Amniotic stem cell (primary cell): ENCODE measurements at places on chromosomes 2 and 18.

DNA sequence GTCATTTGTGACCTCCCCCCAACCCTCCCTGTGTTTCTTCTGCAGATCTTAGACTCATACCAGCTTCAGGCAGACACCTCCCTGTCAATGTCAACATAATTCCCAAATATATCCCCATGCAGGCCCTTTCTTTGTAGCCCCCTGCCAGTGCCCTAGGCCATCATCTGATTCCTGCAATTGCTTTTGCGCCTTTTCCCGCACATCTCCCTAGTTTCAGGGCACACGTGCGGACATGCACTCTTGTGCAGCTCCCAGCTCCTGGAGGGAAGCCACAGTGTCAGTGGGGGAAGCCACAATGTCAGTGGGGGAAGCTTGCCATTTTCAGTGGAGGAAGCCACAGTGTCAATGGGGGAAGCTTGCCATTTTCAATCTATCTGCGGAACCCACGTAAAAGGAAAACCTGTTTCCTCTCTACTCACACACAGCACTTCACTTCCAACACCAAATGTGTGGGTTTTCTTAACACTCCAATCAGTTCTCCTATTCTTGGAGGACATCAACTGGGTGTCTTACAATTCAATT is 256.4 kb downstream of the ACKR3 start:
- DNase-seq, result no peak

GRCh38 chr18:44325903-44326635 is 354.6 kb upstream of the SETBP1 start:
- peak; percentile 61 for DNase-seq

DNA sequence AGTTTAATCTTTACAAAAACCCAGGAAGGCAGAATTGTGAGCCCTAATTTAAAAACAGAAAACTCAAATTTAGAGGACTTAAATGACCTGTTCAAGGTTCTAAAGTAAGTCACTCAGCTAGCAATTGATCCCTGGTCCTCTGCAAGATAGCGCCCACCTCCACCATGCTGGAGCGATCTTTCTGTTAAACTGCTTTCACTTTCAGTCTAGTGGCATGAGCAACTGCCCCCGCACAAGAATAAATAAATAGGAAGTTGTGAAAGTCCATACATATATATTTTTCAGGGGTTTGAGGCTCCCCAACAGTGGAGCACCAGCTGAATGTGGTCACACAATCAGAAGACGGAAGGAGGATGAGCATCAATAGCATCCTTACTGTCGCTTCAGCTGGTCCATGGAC is 217.9 kb downstream of the NAPG start:
- DNase-seq, result no peak

GRCh38 chr2:26651799-26652198 is 10.6 kb upstream of the CIB4 start:
- DNase-seq, result no peak

DNA sequence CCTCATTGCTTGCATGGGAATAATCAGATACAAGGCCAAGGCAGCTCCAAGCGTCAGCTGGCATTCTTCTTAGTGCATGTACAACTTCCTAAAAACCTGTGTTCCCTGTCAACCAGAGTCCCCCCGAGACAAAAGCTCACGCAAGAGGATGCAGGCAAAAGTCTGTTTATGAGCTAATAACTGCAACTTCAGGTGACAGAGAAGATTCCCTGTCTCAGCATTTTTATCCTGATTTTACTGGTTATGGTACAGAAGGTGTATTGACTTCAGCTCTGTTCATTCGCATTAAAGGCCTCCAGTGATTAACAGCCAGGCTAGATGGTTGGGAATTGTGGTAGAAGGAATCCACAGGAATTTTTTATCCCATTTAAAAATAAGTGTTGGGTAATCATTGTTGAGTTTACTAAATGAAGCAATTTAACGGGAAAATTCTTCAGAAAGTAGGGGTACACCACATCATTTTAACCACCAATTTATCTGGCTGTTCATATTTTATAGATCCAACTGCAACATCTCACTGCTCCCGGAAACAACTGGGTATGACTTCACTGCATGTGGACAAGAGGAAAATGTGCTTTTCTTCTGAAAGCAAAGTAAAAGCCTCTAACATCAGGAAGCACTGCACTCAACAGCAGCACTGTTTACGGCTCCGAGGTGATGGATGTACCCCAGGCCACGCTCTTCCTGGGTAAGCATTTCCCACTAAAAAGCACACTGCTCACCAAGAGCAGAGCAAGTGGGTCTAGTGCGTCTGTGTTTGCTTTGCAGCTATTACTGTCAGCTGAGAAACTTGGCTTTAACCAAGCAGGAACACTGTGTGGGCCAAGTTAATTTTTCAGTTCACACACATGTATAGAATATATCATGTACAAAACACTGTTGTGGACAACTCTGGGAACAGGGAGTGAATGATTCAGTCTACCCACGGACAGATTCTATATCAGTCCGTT is 31.9 kb downstream of the CCBE1 start:
- no peak for DNase-seq

- DNase-seq, result peak; percentile 3
Measured at GRCh38 chr2:184302506-184302905, 295.8 kb upstream of the ZNF804A start.

DNA sequence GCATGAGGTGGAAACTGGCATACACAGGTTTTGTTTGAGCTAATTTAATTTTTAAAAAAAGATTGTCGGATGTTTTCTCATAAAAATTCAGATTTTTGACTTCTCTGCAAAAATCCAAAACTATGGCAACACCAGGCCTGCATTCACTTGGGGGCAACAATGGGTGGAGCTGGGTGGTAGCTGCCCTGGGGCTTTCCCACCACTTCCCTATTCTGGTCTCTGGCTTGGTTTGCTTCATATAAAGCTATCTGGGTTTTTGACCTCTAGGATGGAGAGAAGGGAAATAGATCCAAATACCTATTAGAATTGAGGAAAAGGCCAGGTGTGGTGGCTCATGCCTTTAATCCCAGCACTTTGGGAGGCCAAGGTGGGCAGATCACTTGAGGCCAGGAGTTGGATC is 5.5 kb upstream of the CYP27A1 start:
- no peak for DNase-seq

DNA sequence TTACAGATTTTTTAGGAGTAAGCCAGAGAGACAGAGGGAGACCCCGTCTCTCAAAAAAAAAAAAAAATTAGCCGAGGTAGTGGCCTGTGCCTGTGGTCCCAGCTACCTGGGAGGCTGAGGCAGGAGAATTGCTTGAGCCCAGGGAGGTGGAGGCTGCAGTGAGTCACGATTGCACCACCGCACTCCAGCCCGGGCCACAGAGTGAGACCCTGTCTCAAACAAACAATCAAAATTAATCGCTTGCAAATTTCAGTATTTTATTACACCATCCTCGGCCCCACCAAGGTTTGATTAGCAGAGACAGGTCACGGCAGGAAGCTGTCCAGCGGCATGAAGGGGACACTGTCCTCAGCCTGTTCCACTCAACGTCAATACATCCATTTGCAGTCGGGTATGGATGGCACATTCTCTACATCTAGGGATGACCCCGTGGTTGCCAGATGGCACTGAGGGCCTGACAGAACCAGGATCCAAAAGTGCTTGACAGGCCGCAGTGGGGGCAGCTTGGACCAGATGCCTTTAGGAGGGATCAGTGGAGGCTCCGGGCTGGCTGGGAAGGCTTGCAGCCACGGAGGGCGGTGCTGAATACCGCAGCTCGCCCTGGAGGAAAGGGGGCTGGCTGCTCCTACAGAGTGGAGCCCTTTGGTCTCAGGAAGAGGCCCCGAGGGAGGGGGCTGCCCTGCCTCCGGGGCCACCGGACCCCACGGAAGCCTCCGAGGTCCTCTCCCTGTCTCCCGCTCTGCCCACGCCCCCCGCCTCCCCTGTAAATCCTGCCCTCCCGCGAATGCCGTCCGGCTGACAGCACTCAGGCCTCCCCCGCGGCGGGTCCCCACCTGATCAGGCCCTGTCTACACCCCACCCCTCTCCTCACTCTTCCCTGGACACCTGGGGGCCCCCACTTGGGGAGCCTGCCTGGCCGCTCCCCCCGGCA is 13.1 kb downstream of the ASPRV1 start:
- DNase-seq, result no peak

GRCh38 chr2:74008761-74009395 is 24.2 kb downstream of the TET3 start:
- no peak for DNase-seq

- no peak for DNase-seq
Measured at GRCh38 chr2:215847056-215847455, 166.3 kb downstream of the MREG start.

- peak; percentile 6 for DNase-seq
Measured at GRCh38 chr2:223970343-223971128, 13.3 kb downstream of the MRPL44 start.

DNA sequence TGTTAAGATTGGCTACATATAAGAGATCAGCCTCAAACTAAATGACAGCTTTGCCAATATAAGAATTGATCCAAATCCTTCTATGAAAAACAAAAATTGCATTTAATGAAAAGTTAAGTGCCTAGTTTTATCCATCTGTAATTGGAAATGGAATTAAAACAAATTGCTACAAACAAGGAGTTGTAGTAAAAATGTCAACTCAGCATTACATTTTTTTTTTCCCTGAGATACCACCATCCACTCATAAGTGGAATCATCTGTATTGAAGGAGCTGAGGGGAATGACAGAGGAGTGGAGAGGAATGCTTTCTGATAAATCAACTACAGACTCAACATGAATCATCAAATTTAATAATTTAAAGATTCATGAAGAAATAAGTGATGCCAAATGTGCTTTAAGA is 601.8 kb downstream of the TMEM182 start:
- DNase-seq, result no peak

DNA sequence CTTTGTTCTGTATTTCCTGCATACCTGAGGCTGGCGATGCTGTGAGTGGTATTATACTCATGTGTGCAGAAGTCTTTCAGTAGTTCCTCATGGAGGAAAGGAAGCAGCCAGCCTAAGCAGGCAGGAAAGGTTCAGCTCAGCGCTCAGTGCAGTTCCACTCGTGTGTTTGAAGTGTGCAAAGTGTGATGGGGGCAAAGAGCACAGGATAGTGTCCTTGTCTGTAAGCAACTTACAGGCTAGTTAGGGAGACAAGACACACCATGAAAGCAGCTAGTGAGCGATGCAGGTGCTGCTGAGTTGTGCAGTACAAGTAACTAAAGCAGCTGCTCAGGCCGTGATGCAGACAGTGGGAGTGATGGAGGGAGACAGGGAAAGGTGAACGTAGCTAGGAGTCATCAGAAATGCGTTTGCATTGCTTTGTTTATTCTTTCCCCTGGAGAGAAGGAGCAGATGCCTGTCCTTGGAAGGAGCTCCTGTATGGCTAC is 146.2 kb downstream of the LDLRAD4 start:
- no peak for DNase-seq

GRCh38 chr2:151437630-151438029 is 27.9 kb downstream of the RIF1 start:
- peak; percentile 0 for DNase-seq

DNA sequence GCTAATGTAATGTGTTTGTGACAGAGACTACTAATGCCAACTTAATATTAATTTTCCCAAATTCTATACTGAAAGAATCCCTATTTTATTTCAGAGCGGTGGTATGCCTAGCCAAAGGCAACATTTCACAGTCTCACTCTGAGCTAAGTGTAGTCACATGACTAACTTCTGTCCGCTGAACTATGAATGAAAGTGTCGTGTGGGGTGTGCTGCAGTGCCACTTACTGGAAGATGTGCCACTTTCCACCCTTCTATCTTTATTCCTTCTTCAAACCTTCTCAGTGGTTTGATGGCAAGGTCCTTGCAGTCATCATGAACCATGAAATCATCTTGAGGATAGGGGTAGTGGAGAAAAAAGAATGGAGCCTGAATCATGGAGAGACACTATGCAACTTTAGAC is 47.3 kb upstream of the C1D start:
- no peak for DNase-seq

- DNase-seq, result no peak
Measured at GRCh38 chr2:24885221-24886125, 34.6 kb downstream of the ADCY3 start.

DNA sequence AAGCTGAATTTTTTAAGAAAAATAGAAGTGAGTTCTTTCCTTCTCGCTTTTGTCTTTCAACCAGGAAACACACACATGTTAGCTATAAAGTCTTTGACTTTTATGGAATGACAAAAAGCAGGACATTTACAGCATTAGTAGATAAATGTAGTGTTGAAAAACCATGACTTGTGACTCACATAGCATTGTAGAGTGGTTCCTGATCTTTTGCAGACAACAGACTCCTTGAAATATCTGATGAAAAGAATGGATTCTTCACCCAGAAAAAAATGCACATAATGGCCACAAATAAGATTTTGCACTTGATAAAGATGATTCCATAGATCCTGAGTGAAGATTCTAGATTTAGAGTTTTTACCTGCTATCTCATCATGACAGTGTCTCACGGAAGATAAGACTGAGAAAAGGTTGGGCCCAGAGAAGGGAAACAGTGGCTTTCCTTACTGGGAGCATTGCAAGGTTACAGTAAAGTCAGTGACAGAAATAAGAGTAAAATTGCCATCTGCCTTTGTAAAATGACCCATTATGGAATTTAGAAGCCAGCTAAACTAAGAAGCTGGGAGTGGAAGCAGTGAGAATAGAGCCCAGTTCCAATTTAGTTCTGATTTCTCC is 14.0 kb downstream of the SMARCAL1 start:
- no peak for DNase-seq
